ENCODE measurements at places on chromosomes 12 and 14.

GRCh38 chr12:103560604-103561101 lies 26.4 kb upstream of the STAB2 start:
- no peak for DNase-seq

DNA sequence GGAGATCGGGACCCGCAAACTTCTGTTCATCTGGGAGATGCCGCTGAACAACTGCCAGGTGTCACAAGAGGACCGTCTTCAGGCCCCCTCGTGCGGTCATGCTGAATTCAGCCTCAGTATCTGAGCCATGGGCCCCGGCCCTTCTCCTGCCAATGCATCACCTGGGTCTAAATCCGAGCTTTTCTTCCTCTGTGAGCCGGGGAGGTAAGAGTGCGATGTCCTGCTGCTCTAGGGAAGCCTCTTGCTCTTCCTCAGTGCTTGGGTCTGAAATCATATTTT lies 155.8 kb upstream of the FKBP4 start:
- DNase-seq = no peak

DNA sequence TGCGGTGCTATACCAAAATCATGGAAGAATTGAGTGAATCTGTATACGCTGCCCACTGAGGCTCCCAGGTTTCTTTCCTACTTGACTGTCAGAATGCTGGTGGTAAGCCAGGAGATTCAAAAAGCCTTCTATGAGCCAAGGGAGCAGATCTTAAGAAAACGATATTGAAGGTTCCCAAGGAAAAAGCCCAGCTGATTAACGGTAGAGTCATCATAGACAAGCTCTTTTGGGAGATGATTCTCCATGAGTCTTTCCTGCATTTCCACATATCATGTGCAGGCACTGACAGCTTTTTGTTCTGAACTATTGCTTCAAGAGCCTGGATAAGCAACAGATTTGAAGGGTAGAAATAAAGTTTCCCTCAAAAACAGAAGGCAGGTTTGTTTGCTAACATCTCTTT lies 17.5 kb downstream of the SLC35F4 start:
- DNase-seq = no peak

DNA sequence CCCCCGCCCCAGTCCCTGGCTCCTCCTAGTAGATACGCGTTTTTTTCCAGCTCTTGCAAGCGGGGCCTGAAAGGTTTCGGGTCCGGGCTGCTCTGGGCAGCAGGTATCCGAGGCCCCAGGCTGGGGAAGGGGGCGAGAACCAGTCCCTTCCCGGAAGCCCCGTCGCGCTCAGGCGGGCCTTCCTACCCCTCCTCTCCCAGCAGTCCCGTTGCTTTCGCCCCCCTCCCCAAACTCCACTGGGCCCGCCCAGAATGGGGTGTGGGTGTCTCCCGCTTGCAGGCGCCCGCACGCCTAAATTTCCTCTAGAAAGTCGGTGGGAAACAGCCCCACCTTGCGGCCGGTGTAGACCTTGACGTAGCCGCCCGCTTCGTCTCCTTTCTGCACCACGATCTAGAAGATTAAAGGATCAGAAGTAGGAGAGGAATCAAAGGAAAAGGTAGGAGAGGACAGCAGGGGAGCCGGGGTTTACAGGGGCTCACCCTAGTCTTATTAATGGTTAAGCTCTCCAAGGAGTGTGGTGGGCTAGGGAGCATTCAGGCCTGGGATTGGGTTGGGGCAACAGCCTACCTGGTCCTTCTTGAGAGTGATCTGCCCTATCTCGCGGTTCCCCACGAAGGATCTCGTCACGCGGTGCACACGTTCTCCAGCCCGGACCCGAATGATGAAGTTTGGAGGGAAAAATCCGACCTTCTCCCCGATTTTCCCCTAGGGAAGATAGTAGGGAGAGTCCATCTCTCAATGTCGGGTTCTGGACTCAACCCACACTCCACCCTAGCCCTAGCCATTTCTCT lies 7.3 kb downstream of the STAC3 start:
- DNase-seq = peak; percentile 72

DNA sequence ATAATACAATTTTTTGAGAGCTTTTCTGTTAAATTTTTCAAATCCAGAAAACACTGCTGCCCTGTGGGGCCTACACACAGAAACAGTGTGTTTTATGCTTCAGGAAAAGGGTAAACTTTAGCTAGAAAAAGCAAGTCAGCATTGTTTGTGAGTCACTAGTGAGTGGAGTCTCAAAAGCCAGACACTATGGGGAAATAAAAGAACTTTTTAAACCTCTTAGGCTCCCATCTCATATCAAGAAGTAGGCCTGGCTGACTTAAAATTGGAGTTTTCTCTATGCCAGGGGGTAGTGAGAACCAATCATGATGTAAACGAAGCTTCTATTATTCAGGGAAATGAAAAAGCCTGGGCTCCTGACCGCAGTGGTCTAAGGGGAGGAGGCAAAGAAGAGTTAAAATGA lies 12.6 kb downstream of the GPR65 start:
- DNase-seq = no peak

GRCh38 chr14:78335531-78335930 lies 165.4 kb downstream of the NRXN3 start:
- DNase-seq = no peak

- DNase-seq = no peak
These were observed 385.3 kb upstream of the ATXN7L3B start for GRCh38 chr12:74152370-74152769.

GRCh38 chr14:89325299-89325883 lies 91.6 kb downstream of the FOXN3 start:
- no peak for DNase-seq

- DNase-seq = no peak
These were observed 50.9 kb downstream of the FOXN4 start for GRCh38 chr12:109258201-109258600.

DNA sequence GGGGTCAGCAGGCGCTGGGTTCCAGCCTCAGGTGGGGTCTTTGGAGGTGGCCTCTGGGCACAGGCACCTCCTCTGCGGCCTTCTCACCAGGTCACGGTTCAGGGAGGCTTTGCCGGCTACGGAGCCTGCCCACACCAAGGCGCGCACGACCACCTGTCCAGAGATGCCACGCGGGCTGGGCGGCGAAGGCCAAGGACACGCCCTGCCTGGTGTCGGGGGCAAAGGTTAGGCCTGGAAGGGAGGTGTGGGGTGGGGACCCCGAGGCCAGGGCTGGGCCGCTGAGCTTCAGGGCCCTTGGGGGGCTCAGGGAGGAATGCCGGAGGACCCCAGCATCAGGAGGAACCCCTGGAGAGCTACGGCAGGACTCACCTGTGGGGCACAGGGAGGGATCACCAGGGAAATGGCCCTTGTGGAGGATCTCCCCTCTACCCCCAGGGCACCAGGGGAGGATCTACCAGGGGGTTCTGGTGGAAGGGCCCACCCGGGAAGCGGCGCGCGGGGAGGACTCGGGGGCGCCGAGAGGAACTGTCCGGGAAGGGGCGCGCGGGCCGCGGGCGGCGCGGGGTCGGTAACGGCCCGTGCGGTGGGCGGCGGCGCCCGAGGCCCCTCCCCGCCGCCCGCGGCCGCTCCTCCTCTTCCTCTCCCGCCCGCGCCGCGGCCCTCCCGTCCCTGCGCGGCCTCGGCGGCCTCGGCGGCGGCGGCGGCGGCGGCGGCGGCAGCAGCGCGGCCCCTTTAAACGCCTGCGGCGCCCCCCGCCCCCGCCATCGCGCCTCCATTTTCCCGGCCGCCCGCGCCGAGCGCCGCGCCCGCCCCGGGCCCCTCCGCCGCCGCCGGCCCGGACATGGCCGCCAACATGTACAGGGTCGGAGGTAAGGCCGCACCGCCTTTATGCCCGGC lies at the start of gene MTA1:
MTA1 (plus strand) TSS at position 633 of the 897 bp plus-strand sequence; CDS start at position 842, 209 bp downstream.
- DNase-seq = no peak

GRCh38 chr12:71948390-71948789 lies 9.7 kb downstream of the TPH2 start:
- DNase-seq = no peak

GRCh38 chr14:90853116-90853515 lies 36.9 kb upstream of the TTC7B start:
- DNase-seq = no peak

DNA sequence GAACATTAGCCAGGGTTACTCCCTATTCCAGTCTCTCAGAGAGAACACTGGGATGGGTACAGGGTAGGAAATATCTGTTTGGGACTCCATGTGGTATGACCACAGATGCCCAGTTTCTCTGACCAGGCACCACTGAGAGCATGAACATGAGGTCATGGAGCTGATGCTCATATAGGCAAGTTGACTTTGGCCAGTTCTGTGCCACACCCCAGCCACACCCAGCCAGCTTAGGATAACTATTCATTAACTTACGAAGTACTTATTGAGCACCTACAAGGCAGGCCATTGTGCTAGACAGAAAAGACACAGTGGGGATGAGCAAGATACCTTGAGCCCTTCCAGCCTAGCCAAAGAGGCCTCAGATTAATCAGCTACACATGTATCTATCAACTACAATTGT lies 262.5 kb downstream of the DPF3 start:
- no peak for DNase-seq

DNA sequence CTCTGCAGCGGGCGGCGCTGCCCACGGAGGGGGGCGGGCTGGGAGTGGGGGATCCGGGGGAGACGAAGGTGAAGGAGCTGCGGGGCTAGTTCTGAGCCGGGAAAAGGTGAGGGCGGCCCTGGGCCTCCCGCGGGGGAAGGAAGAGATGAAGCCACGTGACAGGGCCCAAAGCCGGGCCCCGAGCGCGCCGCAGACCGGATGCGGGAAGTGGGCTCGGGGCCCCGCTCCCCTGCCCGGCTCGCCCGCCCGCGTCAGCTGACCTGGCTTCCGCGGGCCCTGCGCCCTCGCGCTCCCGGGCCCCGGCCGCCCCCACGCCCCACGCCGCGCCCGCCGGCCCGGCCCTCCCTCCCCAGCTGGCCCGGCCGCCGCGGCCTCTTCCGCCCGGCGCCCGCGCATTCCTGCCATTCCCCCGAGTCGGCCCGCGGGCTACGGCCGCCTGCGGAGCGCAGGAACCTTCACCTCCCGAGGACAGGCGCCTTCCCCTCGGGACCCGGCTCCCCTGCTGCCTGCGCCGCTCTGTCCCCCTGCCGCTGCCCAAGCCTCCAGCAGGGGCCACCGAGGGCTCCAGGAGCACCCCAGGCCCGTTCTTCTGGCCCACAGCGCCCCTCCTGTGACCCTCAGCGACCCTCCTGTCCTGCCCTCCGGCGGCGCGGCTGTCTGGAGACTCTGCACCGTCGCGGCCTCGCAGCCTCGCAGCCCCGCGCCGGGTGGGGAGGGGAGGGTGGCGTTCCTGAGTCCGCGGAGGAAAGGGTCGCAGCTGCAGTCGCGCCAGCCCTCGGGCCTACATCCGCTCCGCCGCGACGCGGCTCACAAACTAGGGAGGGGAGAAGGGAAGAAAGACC lies 20.4 kb downstream of the NINJ2 start:
- DNase-seq = no peak

- no peak for DNase-seq
These were observed 5.3 kb downstream of the TBX3 start for GRCh38 chr12:114678718-114679117.

Data from NCI-H748 treated with DMSO at 0.1 percent for 48 hours (cell line).